ENCODE measurements at places on chromosomes 16 and 17. TPM values are rescaled to one million over a fixed set of nuclear protein-coding genes. Genes with fewer than 3 reads are reported as not detected.

- DNase-seq = no peak
Measured at GRCh38 chr17:62965174-62965685, 805 bp upstream of the TANC2 start.

DNA sequence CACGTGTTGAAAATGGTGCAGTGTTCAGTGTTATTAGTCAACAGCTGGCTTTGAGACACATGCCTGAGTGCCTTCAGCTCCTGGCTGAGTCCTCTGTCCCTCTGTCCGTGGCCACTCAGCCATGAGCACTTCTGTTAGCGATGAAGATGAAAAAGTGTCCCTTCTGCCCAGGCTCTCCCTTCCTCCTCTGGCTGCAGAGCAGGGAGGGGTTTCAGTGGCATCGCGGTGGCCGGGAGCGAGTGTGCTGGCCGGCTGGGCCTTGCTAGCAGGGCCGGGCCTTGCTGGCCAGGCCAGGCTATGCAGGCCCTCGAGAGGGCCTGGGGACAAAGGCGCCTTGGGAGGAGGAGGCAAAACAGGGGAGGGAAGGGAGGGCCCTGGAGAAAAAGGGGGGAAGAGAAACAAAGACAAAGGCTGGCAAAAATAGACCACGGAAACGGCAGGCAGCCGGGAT, 47.7 kb downstream of the CMIP start:
- DNase-seq = no peak

DNA sequence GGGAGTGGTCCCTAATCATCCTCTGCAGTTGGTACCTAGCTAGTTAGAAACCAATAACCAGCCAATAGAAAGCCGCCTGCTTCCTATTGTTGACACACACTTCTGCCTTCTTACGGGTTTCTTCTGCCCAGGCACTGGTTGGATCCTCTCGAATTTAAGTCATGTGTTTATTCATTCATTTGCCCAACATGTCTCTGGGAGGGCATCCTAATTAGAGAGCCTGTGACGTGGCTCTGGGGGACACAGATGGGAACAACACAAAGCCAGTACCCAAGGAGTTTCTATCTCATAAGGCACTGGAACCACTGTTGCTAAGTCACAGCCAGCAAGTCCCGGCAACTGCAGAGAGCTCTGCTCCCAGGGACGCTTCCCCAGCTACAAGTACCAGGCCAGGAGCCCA, 300.7 kb upstream of the TNRC6C start:
- no peak for DNase-seq

GRCh38 chr17:49910858-49911204, 58.2 kb upstream of the DLX4 start:
- no peak for DNase-seq

NR1D1 gene
- 68.2 TPM for total RNA-seq
